ENCODE measurements at places on chromosomes 3 and 15.
A peak's percentile ranks its signal among the peaks of the same experiment; 100 is the strongest.

GRCh38 chr3:109177908-109178307, 41.4 kb downstream of the C3orf85 start:
- DNase-seq: no peak

- DNase-seq: peak; percentile 47
Measured at GRCh38 chr15:36598529-36599177, 19.2 kb downstream of the CDIN1 start.

DNA sequence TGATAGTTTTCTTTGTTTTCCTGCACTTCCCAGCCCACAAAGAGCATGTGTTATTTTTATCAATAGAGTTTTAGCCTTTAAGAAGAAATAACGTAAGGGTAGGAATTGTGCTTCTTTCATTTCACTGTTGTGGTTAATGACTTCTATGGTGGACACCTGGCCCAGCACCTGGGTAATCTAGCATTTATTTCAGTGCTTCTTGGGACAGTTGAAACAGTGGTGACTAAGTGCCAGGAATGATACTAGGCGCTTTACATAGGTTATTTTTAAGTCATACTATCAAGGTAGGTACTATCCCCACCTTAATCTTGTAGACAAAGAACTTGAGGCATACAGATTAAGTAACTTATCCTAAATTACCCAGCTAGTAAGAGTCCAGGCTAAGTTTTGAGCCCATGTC, 243.8 kb downstream of the SOX2 start:
- DNase-seq: no peak

- DNase-seq: no peak
Measured at GRCh38 chr3:132522353-132522752, 74.7 kb upstream of the ACKR4 start.

- DNase-seq: no peak
Measured at GRCh38 chr15:64127521-64128270, 23.8 kb upstream of the SNX22 start.

Measured in fibroblast of the aortic adventitia (primary cell).